NCI-H1694 treated with DMSO at 0.1 percent for 48 hours (cell line): ENCODE measurements at places on chromosomes 2 and 18.
A peak's percentile ranks its signal among the peaks of the same experiment; 100 is the strongest.

- no peak for DNase-seq
Observed at GRCh38 chr2:230525682-230526081, 109.7 kb downstream of the SP100 start.

DNA sequence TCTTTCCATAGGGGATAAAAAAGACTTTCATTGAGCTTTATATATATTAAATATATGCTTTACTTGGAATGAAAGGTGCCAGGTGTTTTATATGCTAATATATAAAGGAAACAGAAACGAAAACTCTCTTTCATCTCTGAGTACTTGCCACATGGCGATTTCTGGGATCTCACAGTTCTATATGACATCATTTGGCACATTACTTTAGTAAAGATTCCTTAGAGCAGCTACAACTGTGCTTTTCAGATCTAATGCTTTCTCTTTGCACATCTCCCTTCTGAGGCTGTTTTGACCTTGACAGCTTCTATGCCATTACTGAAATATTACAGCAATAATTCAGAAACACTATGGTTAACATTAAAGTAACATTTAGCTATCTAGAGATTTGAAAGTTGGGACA, 1082.9 kb upstream of the CDH2 start:
- no peak for DNase-seq

GRCh38 chr18:11392980-11393885, 216.2 kb upstream of the SLC35G4 start:
- no peak for DNase-seq

DNA sequence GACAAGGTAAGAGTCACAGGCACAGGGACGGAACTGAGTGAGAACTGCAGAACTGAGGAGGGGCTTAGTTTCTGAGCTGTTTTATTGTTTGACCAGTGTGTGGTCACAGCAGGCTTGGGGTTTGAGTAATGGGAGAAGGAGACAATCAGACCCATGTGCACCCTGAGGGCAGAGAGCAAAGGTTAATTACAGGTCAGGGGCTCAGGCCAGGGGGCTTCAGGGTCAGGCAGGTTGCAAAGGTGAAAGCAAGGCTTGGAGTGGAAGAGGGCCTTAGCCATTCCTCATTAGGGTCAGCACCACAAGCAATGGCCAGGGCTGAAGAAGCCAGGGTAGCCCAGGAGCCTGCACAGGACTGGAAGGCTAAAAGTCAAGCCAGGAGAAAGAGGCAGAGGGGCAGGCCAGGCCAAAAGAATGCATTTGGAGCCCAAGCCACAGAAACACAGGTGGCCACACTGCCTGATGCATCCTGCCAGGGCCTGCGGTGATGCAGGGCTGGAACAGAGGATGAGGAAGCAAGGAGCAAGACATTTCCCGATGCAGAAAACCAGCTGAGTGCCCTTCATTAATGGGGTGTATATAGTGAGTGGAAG, 209.8 kb upstream of the GYPC start:
- no peak for DNase-seq

DNA sequence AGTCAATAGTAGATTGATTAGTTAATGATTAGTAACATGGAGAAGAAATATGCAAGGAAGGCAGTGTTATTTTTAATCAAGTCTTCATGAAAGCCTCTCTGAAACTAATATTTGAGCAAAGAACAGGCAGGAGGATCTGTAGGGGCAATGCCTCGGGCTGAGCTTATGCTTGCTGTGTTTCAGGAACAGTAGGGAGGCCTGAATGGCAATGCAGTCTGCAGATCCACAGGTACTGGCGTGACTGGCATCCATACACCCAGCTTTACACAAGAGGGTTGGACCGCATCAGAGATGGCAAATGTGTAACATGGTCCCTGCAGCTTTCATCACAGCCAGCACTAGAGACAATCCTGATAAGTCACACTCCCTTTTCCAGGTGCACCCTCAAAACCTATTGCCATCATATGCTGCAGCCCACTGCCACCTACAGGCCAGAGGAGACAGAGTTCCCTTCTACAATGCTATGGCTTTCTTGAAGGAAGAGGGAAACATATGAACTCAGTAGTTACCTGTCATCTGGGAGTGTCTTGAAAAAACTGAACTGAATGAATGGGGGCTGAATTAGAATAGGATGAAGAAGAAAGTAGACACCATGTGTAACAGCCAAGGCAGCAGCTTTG, 582.4 kb upstream of the RAB6C start:
- peak; percentile 70 for DNase-seq

GRCh38 chr2:112686348-112687217, 34.2 kb upstream of the NT5DC4 start:
- DNase-seq: no peak

GRCh38 chr2:86045541-86045940, 60.1 kb downstream of the POLR1A start:
- no peak for DNase-seq

DNA sequence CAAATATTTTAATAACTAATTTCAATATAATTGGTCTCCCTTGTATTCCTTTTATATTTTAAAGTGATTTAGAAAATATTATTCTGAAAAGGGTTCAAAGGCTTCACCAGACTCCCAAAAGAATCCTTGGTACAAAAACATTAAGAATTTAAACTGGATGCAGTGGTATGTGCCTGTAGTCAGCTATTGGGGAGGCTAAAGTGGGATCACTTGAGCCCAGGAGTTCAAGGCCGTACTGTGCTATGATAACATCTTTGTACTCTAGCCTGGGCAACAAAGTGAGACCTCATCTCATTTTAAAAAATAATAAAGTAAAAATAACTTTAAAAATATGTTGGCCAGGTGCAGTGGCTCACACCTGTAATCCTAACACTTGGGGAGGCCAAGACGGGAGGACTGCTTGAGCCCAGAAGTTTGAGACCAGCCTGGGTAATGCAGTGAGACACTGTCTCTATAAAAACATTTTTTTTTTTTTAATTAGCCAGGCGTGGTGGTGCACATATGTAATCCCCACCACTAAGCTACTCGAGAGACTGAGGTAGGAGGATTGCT, 14.7 kb downstream of the NCL start:
- DNase-seq: no peak

GRCh38 chr18:63098018-63098981, 221.3 kb downstream of the BCL2 start:
- DNase-seq: no peak

- DNase-seq: no peak
Observed at GRCh38 chr2:60880643-60881046, 729 bp upstream of the REL start.

- DNase-seq: no peak
Observed at GRCh38 chr2:167209784-167210183, 321.5 kb downstream of the XIRP2 start.

- DNase-seq: no peak
Observed at GRCh38 chr2:231200805-231201474, 2.5 kb downstream of the ARMC9 start.

- DNase-seq: no peak
Observed at GRCh38 chr2:72157871-72158771, 10.5 kb upstream of the CYP26B1 start.

- no peak for DNase-seq
Observed at GRCh38 chr18:13517369-13517768, 209.0 kb downstream of the FAM210A start.

GRCh38 chr18:70464343-70465114, 175.7 kb downstream of the SOCS6 start:
- DNase-seq: no peak

DNA sequence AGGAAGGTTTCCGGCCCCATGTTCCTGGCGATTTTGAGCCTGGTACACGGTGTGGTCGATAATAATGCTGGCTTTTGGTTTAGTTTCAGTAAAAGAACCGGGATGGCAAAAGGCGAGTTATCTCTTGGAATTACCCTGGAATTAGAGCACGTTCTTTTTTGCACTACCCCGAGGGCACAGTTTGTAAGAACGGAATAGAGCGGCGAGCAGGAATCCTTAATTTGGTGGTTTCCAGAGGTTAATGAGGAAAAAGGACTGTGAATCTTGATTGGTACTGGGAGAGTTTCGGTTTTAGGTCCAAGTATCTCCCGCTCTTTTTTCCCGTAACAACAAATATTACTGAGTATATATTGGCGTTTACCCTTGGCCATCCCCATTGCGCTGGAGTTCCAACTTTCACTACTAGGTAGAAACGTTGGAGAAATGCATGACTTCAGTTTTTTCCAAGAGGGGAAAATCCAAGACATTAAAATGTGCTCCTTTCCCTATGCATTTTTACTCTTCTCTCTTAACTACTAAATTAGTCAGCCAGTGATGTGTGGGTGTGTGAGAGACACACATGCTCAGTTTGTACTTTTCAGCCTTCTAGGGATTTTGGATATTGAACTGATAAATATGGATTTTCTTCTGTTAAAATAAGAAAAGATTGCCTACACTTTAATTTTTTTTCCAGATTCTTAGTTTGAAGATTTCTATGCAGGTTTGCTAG, 160.8 kb downstream of the AGPS start:
- peak; percentile 79 for DNase-seq
